ENCODE measurements at places on chromosomes 4 and X.
A peak's percentile ranks its signal among the peaks of the same experiment; 100 is the strongest.

GRCh38 chrX:150361777-150362351 lies 1.3 kb upstream of the MAMLD1 start:
- peak; percentile 7 for DNase-seq

GRCh38 chr4:58191109-58191508 lies 1080.9 kb upstream of the IGFBP7 start:
- no peak for DNase-seq

DNA sequence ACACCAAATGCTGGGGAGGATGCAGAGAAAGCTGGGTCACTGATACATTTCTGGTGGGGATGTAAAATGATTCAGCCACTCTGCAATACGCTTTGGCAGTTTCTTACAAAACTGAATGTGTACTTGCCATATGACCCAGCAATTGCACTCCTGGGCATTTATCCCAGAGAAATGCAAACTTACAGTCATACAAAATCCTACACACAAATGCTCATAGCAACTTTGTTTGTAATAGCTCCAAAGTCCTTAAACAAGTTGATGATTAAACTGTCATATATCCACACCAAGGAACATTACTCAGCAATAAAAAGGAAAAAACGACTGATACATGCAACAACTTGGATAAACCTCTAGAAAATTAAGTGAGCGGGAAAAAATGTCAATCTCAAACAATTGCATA lies 12.3 kb downstream of the MID1 start:
- DNase-seq = no peak

- DNase-seq = peak; percentile 82
These were observed at the start of gene SLC9A7 for GRCh38 chrX:46758956-46759644. TSS of gene SLC9A7 (minus strand) at chrX:46759118. CDS start at chrX:46759029, 89 bp downstream.

Measured in T-cell (primary cell).